ENCODE measurements at places on chromosomes 7 and 10. TPM values are rescaled to one million over a fixed set of nuclear protein-coding genes. Genes with fewer than 3 reads are reported as not detected.

Gene COBL
- 20.3 TPM for polyA plus RNA-seq

Gene ARHGEF5
- 22.2 TPM for polyA plus RNA-seq

- no peaks in the 10 kb centered on the region for H3K27me3 ChIP-seq
- H3K36me3 ChIP-seq, result no peaks in the 10 kb centered on the region
- peaks cover 14% of the 10 kb centered on the region for H3K4me1 ChIP-seq
- no peak for DNase-seq
These were observed 173.6 kb downstream of the KIAA1217 start for GRCh38 chr10:24382596-24382978.

DNA sequence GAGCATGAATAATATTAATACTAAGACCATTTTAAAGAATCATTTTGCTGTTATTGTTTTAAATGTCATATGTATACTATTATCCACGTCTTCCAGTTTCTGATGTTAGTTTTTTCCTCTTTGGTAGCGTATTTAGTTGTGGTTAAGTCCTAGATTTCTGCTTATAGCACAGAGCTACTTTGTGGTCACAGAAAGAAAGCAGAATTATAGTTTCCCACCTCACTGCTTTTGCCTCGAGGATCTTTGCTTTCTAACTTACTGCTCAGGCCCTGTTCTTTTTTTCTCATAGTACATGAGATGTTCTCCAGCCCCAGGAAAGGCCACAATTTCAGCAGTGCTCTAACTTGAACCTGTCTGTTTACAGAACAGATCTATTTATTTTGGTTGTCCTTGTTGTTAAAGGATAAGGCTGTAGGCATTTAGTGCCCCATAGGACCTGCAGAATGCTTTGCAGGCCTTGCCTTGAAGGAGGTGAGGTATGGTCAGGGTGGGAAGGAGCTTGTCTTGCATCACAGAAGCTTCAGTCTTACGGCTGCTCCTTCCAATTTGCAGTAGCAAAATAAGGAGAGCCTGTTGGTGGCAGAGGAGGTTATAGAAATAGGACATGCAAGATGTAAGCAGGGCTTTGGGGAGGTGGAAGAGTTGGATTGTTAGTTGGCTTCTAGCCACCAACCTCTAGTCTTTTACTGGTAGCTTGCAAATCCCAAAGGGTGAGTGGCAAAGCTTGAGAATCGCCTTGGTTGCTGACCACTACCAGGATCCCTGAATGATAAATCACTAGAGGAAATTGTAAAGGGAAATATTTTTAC, 129.1 kb downstream of the LRRC4 start:
- H3K27me3 ChIP-seq, result no peaks in the 10 kb centered on the region
- no peaks in the 10 kb centered on the region for H3K36me3 ChIP-seq
- no peak overlapping the region for H3K27ac ChIP-seq
- DNase-seq, result no peak

- no peak for DNase-seq
- H3K36me3 ChIP-seq, result no peaks in the 10 kb centered on the region
- H3K4me3 ChIP-seq, result no peak overlapping the region
- no peaks in the 10 kb centered on the region for H3K27me3 ChIP-seq
These were observed 20.0 kb downstream of the TWIST1 start for GRCh38 chr7:19097165-19098055.

DNA sequence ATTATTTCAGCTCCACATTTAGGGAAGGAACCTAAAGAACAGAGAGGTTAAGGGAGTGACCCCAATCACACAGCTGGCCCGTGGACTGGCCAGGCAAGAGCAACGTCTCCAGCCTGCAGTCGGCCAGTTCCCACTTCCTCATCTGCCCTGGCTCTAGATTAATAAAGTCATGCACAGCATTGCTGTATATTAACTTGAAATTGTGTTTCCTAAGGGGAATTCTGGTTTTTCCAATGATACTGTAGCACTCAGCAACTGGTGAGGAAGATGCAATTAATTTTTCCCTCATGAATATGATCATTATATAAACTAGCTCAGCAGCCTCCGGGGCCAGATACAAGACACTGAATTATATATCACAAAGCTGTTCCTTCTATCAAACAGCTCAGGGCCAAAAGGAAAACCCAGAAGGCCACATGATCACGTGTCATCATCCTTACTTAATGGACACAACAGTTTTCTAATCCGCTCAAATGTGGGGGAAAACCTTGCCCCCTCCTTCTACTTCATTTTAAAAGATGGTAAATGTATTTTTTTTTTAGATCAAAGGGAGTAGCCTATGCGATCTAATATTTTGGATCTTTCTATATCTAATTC, 295.3 kb upstream of the PRKCQ start:
- H3K4me1 ChIP-seq, result peaks cover 9% of the 10 kb centered on the region
- H3K27ac ChIP-seq, result no peak overlapping the region
- no peak for DNase-seq

- H3K27me3 ChIP-seq, result no peaks in the 10 kb centered on the region
- H3K27ac ChIP-seq, result no peak overlapping the region
- no peak for DNase-seq
These were observed 211.7 kb downstream of the CCSER2 start for GRCh38 chr10:84540022-84540616.

DNA sequence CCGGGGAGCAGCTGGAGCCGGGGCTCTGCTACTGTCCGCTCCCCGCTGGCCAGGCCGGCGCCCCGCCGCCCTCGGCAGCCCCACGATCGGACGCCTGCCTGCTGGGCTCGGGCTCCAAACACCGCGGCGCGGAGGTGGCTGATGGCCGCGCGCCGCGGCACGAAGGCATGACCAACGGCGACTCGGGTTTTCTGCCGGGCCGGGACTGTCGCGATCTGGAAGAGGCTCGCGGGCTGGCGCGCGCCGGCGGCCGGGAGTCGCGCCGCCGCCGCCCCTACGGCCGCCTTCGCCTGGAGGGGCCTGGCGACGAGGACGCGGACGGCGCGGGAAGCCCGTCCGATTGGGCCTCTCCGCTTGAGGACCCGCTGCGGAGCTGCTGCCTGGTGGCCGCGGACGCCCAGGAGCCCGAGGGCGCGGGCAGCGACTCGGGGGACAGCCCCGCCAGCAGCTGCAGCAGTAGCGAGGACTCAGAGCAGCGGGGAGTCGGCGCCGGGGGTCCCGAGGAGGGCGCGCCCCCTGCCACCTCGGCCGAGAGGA, 570 bp downstream of the TBC1D12 start:
- H3K27me3 ChIP-seq, result peaks cover 9% of the 10 kb centered on the region
- DNase-seq, result no peak
- peaks cover 4% of the 10 kb centered on the region for H3K4me1 ChIP-seq
- H3K27ac ChIP-seq, result no peak overlapping the region

DNA sequence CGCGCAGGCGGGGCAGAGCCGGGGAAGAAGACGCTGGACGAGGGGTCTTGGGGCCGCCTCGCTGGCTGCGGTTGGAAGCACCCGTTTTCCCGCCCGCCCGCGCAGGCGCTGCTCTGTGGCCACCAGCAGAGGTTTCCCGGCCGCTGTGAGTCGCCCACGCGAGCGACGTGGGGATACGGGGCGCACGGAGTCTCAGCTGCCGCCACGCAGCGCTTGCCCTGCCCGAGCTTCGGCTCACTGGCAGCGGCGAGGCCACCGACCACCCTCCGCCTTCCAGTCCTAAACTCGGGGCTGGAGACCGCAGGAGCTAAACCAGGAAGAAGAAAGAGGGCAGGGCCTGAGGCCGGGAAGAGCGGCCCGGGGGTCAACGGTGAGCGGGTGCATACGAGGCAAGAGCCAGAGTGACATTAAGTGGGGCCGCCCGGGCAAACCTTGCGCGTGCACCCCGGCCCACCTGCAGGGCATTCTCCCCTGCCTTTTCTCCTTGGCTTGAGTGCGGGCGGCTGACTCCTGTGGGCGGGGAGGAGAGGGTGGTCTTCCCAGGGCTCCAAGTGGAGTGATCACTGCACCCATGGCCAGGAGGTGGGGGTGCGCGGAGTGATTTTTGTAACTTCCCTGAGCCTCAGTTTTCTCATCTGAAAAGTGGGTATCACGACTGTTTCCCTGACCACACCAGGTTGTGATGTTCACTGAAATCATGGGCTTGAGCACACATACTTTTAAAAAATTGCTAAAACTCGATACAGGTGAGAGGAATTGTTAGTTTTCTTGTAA, 7.1 kb upstream of the EMX2 start:
- H3K27ac ChIP-seq, result no peak overlapping the region
- no peak for DNase-seq
- H3K27me3 ChIP-seq, result peaks cover 97% of the 10 kb centered on the region
- peaks cover 39% of the 10 kb centered on the region for H3K4me1 ChIP-seq

GRCh38 chr7:29291723-29292618, 97.4 kb downstream of the CHN2 start:
- H3K27me3 ChIP-seq, result no peaks in the 10 kb centered on the region
- H3K27ac ChIP-seq, result no peak overlapping the region
- H3K4me1 ChIP-seq, result peaks cover 29% of the 10 kb centered on the region

DNA sequence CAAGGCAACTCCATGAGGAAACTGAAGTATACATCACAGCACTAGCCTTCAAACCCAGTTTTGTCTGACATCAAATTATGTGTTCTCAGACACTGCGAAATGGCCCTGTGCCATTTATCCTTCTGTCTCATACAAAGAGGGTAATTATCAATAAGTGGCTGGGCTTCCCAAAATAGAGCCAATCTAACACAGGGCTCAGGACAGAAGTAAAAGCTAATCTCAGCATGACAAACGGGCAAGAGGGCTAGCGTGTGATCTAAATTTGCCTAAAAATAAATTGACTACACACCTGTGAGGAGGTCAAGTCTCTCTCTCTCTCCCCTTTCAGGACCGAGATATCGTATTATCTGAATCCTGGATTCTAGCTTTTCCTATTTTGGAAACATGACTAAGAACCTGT, 67.2 kb downstream of the DGKB start:
- no peaks in the 10 kb centered on the region for H3K36me3 ChIP-seq
- peaks cover 19% of the 10 kb centered on the region for H3K4me1 ChIP-seq
- no peaks in the 10 kb centered on the region for H3K27me3 ChIP-seq
- DNase-seq, result no peak
- H3K27ac ChIP-seq, result no peak overlapping the region
- H3K4me3 ChIP-seq, result no peak overlapping the region

GRCh38 chr10:11538834-11539190, 72.6 kb downstream of the USP6NL start:
- H3K36me3 ChIP-seq, result no peaks in the 10 kb centered on the region
- DNase-seq, result no peak
- H3K27me3 ChIP-seq, result no peaks in the 10 kb centered on the region

GRCh38 chr7:38679419-38679818, 48.2 kb upstream of the AMPH start:
- no peak overlapping the region for H3K4me3 ChIP-seq
- no peak for DNase-seq
- H3K27me3 ChIP-seq, result no peaks in the 10 kb centered on the region
- H3K27ac ChIP-seq, result no peak overlapping the region
- H3K36me3 ChIP-seq, result no peaks in the 10 kb centered on the region

GRCh38 chr7:87899255-87899654, 23.0 kb downstream of the DBF4 start:
- no peaks in the 10 kb centered on the region for H3K27me3 ChIP-seq
- H3K27ac ChIP-seq, result no peak overlapping the region
- peaks cover 7% of the 10 kb centered on the region for H3K36me3 ChIP-seq
- no peak overlapping the region for H3K4me3 ChIP-seq
- no peaks in the 10 kb centered on the region for H3K4me1 ChIP-seq

Measured in H1 (cell line).